MG63 (cell line): ENCODE measurements at places on chromosomes 2 and 18. TPM values are rescaled to one million over a fixed set of nuclear protein-coding genes. Genes with fewer than 3 reads are reported as not detected.

Gene PTH2R
- not detected in 2 replicates for total RNA-seq

Gene CFLAR
- total RNA-seq, result 29.3 and 39.6 TPM in 2 replicates

Gene TTN
- under 0.01 TPM in 1 of 2 replicates, not detected in the other for total RNA-seq

DNA sequence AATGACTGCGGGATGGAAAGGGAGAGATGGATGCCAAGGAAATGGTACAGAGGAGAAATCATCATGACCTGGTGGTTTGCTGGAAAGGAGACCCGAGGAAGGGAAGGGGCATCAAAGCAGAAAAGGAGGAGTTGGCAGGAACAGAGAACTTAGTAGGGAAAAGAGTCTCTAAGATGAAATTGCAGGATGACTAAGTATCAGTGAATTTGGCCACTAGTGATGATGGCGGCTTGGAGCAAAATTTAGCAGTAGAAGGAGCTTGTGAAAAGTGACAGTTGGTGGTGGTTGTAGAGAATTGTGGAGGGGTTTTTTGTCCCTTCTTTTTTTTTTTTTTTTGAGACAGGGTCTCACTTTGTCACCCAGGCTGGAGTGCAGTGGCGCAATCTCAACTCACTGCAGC lies 10.1 kb downstream of the METAP1D start:
- no peak for DNase-seq
